Activated T-cell treated with anti-CD3 and anti-CD28 coated beads, Interleukin-2, amount 50 U/mL, for 48 hours (primary cell): ENCODE measurements at places on chromosomes 5 and 9.
A peak's percentile ranks its signal among the peaks of the same experiment; 100 is the strongest.

DNA sequence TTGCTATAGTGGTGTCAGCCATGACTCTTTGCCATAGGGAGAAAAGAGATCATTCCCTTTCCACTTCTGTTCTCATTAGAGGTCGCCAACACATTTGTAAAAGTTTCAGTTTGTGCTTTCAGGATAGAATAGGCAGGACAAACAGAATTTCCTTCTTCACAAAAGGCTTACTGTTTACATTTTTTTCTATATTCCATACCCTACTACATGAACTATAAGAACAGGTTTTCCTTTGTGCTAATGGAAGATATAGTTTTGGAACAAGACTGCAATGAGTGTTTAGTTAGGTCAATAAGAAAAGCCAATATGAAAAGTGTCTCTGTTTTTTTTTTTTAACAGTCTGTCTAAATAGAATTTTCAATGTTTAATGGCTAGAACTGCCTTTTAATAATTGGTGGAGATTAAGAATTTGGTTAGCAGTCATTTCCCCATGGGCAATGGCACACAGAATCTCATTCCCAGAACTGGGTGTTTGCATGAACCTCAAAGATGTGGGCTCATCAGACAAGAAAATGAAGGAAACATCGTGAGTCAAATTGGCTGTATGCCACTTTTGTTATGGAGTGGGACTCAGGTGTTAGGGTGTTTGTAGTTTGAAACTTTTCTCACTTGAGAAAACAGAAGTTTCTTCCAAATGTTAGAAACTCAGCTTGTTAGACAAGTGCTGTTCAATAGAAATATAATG, 75.2 kb upstream of the PRLR start:
- DNase-seq, result no peak

- DNase-seq, result no peak
Measured at GRCh38 chr5:66894480-66895240, 298.5 kb downstream of the MAST4 start.

DNA sequence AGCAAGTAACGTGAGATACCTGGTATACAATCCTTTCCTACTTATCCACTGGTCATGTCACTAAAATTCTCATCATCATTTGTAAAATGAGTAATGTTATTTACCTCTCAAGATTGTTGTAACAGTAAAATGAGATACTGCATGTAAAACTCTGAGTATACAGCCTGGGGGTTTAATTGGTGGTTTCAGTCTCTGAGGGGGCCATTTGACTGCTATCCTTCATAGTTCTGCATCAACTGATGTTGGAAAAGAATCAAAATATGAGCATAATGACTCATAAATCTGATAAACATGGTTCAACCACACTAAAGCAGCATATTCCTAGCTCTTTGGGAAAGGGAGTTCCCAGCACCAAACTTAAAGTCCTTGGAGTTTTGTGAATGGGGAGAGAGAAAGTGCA, 181.0 kb upstream of the GHR start:
- no peak for DNase-seq

GRCh38 chr5:138641547-138642298, 66.5 kb upstream of the HSPA9 start:
- DNase-seq, result peak; percentile 89

DNA sequence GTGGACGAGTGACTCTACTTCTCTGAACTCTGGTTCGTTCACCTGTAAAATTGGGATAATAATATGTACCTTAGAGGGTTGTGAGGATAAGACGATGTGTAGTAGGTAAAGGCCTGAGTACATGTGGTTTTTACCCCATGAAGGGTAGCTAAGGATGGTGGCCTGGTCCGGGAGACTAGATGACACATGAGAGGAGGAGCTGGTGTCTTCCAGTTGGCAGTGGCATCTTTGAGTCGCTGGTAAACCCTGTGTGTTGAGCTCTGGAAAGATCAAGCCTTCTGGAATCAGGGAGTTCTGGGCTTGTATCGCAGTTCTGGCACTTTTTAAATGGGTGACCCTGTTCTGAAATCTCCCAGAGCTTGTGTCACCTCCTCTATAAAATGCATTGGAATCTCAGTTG, 166.4 kb upstream of the ZNF618 start:
- no peak for DNase-seq

- DNase-seq, result no peak
Measured at GRCh38 chr5:172079876-172080275, 73.4 kb upstream of the FBXW11 start.

- DNase-seq, result no peak
Measured at GRCh38 chr5:167061695-167062094, 1229.8 kb upstream of the WWC1 start.

- DNase-seq, result no peak
Measured at GRCh38 chr5:77960863-77961396, 184.8 kb upstream of the TBCA start.

- DNase-seq, result no peak
Measured at GRCh38 chr5:82259172-82259800, 18.9 kb downstream of the RPS23 start.

- no peak for DNase-seq
Measured at GRCh38 chr5:145237843-145238242, 597.3 kb downstream of the PRELID2 start.

DNA sequence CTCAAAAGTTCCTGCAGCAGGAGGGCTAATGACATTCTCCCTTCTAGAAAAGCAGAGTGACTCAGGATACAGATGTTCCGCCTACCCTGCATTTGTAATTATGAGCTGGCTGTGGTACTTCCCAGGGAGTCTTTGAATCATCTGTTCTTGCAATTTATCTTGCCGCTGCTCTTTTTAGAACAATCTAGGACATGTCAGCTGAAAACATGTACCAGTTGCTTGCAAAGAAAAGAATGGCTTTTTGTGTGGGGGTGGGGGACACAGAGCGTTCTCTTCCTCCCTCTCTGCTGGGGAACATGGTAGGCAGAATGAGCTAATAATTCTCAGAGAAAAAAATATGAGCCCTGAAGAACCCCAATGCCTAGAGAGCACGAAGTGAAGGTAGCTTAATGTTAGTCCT, 51.7 kb upstream of the TUT7 start:
- DNase-seq, result peak; percentile 35

DNA sequence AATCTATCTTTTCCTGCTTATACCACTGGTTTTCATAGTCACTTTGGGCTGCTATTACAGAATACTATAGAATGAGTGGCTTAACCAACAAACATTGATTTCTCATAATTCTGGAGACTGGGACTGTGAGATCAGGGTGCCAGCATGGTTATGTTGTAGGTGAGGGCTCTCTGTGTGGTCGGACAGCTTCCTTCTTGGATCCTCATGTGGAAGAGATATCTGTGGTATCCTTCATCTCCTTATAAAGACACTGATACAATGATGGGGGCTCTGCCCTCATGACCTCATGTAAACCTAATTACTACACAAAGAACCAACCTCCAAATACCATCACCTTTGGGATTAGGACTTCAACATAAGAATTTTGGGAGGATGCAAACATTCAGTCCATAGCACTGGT, 13.9 kb upstream of the PRLR start:
- DNase-seq, result no peak

GRCh38 chr9:116155698-116156039, 2.1 kb downstream of the PAPPA start:
- DNase-seq, result no peak

DNA sequence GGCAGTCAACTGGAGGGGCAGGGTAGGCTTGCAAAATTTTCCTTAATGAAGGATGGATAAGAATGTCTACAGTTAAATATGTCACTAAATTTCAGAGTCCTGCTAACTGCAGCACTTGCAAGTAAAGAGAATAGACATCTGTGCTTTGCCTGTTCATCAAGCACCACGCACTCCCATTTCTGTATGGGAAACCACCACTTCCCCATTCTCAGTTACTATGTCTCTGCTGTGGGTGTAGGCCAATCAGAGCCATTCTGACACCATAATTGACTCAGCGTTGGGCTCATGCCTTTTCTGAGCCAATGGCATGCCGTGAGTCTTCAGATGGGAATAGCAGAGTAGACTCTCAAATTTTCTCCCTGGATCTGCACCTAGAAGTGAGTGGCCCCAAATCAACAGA, 247.5 kb downstream of the GABRB2 start:
- no peak for DNase-seq

- peak; percentile 63 for DNase-seq
Measured at GRCh38 chr5:132456296-132456986, 34.1 kb downstream of the IRF1 start.

GRCh38 chr5:63125392-63125791, 546.8 kb downstream of the LRRC70 start:
- DNase-seq, result no peak

GRCh38 chr9:125988479-125989050, 241.4 kb downstream of the PBX3 start:
- no peak for DNase-seq

GRCh38 chr9:752201-752600, 89.3 kb upstream of the DMRT1 start:
- no peak for DNase-seq

DNA sequence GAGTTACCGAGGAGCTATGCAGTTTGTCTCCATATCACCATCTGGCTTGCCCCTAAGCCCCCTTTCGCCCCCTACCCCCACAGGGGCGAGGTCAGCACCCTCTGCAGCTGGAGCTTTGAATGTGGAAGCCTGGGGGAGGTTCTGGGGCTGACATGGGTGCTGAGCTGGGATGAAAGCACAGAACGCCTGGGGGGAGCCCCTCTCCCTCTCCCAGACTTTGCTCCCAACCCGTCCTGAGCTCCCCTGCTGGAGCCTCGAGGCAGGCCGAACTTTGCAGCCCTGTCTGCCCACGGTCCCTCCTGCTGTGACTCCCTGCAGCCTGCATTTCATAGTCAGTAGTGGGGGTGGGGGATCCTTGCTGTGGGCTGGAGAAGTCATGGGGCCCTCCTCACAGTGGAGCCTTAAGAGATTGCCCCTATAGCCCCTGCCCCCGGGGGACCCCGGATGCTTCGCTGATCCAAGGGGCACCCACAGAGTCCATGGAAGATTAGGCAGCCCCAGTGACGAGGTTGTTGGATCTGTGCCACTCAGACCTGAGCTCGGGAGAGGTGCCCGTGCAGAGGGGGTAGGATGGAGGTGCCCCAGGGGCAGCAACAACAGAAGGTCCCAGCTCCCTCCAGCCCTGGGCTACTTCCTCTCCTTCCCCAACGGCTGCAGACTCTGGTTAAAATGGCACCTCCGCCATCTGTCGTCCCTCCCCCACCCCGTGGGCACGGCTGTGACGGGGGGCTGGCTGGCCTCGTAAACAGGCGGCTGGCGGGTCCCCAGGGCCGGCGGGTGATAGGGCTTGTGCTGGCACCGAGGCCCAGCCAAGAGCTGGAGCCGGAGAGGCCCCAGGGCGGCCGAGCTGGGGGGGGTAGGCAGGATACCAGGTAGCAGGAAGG, 162.0 kb downstream of the C9orf50 start:
- peak; percentile 59 for DNase-seq

DNA sequence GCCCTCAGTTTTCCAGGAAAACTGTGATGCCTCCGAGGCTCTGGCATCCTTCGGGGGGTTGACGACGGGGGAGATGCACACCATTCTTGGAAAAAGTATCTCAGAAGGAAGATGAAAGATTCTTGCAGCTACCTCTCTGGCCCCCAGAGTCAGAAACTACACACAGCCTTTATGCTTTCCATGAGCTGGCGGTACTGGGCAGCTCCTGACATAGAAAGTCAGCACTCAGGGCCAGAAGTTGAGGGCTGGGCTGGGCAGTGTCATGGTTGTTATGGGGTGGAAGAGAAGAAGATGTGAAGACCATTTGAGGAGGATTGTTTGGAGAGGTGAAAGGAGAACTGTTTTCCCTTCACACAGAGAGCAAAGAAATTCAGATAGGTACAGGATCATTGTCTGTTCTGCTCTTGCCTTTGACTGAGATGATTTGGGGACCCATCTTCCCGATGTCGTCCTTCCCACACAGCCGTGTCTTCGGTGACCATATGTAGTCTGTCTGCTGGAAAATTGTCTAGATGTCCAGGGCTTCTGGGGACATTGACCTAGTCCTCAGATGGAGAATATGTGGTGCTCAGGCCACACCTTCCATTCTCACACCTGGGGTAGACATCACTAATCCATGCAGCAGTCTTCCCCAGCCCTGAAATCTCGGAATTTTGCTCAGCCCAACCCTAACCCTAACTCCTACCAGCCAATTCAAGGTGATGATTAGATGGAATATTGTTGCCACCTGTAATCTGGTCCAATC, 237.1 kb downstream of the CACNA1B start:
- DNase-seq, result no peak

DNA sequence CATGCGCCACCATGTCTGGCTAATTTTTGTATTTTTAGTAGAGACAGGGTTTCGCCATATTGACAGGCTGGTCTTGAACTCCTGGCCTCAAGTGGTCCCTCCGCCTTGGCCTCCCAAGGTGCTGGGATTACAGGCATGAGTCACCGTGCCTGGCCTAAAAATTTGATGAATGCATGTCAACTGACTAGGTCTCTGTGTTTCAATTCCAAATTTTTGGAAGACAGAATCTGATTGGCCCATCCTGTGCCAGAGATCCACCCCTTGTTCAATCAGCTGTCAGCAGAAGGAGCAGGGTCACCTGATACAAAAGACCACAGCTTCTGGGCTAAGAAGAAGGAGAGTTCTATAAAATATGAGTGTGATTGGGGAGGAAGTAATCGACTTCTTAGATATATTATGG, 43.5 kb upstream of the COL15A1 start:
- no peak for DNase-seq

GRCh38 chr5:671459-672328, 21.5 kb downstream of the TPPP start:
- DNase-seq, result peak; percentile 81

GRCh38 chr5:126864042-126864688, 87.2 kb downstream of the LMNB1 start:
- DNase-seq, result no peak

DNA sequence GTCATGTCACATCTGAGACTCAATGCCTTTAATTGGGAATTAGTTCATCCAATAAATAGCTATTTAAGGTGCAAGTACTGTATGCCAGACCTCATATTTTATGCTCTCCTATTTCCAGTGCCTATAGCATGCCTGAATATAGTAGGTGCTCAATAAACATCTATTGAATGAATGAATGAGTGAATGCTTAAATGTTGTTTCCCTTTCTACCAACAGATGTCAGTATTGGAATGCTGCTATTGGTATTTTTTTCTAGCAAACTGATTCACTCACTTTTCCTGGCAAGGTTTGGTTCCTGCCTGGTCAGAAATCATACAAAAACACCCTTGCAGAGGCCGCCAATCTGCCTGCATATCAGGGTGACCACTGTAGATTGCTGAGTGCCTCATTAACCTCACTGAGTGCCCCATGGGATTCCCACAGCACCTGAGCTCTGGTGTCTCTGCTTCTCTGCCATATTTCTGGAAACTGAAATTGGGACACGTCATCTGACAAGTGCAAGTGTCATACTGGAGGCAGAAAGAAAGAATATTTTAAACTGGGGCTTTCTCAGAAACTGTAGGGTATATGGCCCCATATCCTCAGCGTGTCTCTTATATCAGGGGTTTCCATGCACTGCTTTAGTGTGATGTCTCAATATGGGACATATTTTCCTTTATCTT, 359.7 kb downstream of the TRIM32 start:
- no peak for DNase-seq

DNA sequence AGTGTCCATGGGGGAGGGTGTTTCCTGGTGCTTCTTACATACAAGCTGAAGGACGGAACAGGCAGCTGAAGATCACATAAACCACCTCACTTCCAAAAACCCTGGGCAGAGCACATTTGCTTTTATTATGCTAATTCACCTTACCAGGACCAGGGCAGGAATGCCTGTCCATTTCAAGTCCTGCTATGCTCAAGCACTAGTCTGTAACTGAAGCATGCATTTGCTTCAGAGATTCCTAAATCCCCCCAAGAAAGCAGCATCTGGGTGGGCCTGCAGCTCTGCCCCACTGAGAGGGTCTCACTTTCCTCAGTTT, 9.4 kb upstream of the NACC2 start:
- no peak for DNase-seq
